ENCODE measurements at places on chromosomes 12 and 14.

GRCh38 chr12:105342464-105342863, 12.0 kb downstream of the C12orf75 start:
- no peak for DNase-seq

DNA sequence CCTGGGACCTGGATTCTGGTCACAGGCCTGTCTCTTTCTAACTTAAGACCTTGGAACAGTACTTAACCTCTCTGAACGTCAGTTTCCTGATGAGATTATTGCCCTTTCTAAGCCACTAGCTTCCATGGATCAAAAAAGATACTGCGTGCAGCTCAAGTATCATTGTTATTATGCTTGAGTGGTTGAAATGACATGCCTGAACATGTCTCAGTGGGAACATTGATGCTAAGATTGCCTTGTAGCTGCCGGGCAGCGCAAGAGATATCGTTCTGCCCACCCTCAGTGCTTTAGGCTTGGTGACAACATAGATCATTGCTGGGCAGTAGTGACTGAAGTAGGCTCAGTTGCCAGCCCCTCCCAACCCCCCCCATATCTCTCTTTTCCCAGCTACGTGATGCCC, 131.9 kb downstream of the SMOC1 start:
- peak; percentile 39 for DNase-seq

DNA sequence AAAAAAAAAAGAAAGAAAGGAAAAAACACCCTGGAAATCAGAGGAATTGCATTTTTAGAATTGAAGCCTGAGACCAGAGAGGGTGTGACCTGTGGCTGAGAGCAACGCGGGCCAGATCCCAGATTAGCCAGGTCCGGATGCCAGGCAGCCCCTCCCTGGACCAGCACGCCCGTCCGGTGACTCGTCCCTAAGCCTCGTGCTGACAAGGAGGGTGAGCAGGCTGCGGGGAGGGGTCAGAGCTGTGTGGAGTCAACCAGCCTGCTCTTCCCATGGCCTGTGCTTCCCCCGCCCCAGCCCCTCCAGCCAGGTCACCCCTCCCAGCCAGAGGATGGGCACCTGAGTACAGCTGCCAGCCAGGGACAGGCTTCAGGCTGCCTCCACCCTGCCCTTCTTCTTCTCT, 4.2 kb upstream of the KLC1 start:
- DNase-seq: no peak

DNA sequence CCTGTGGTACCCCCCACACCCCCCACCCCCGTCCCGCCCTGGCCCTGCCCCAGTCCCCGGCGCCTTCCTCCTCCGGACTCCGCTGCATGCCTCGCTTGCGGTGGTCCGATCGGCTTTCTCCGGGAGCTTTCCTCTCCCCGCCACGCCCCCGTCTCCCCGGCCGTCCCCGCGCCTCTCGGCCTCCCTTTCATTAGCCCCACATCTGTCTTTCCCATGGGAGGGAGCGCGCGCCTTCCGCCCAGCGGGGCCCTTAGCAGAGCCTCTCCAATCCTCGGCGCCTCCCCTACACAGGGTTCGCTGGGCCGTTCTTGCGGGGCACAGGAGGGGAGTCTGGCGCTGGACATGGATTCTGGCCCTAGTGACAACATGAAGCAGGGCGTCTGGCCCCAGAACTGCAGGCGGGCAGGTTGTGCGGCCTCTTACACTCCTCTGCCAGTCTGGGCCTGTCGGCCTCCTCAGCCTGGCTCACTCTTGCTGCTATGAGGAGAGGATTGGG, 1.5 kb upstream of the EFS start:
- DNase-seq: peak; percentile 54

- DNase-seq: no peak
These were observed 1.1 kb downstream of the CCDC91 start for GRCh38 chr12:28191051-28192048.

- DNase-seq: no peak
These were observed 368.7 kb downstream of the NELL2 start for GRCh38 chr12:44507461-44507860.

DNA sequence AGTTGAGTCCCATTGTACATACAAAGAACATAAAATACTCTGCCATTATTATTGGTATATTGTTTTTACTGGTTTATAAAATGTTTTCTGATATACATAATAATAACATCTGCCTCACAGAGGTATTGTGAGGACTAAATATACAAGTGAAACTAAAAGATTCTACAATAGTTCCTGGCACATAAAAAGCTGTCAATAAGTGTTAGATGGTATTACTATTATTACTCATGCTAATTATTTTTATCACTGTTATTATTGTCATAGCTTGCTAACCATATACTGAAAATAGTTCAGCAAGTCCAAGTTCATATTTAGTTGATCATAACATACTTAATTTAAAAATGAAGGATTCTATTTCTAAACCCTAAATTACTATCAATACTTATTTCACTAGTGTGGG, 34.4 kb downstream of the BTG1 start:
- DNase-seq: no peak

DNA sequence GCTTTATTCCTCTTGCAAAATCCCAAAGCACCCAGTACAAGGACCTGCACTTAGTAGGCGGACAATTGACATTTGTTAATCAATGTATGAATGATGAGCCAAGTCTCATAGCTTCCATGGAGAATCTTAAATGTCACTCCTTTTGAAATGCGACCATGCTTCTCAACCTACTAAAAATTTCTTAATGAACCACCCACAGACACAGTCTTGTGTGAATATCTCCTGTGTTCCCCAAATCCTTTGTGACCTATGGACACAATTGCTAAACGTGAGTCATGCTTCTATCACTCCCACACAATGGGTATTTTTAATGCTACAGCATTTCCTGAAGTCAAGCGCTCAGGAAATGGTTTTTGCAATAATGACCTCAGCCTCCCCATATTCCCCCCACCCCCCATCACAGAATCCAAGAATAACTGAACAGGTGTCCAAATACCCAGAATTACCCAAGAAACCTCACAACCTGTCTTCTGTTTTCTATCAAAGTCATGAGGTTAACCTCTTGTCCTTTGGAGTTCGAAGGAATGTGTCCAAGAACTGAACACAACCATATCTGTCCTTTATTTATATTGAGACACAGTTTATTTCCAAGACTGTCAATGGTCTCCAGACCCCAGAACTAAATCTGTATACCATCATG, 163.6 kb upstream of the PLEKHG7 start:
- DNase-seq: peak; percentile 68

DNA sequence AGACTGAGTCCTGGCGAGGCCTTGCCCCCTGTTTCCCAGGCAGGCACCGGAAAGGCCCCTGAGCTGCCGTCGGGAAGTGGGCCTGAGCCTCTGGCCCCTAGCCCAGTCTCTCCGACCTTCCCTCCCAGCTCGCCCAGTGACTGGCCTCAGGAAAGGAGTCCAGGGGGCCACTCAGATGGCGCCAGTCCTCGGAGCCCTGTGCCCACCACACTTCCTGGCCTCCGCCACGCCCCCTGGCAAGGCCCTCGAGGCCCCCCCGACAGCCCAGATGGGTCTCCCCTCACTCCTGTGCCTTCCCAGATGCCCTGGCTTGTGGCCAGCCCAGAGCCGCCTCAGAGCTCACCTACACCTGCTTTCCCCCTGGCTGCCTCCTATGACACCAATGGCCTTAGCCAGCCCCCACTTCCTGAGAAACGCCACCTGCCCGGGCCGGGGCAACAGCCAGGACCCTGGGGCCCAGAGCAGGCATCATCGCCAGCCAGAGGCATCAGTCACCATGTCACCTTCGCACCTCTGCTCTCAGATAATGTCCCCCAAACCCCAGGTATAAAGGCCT, 10.9 kb downstream of the TNS2 start:
- peak; percentile 31 for DNase-seq

- no peak for DNase-seq
These were observed 77.3 kb downstream of the EMP1 start for GRCh38 chr12:13273850-13274249.

- DNase-seq: no peak
These were observed 49.4 kb upstream of the RIN3 start for GRCh38 chr14:92464156-92464555.

- DNase-seq: no peak
These were observed 62.2 kb upstream of the CFL2 start for GRCh38 chr14:34776611-34777010.

DNA sequence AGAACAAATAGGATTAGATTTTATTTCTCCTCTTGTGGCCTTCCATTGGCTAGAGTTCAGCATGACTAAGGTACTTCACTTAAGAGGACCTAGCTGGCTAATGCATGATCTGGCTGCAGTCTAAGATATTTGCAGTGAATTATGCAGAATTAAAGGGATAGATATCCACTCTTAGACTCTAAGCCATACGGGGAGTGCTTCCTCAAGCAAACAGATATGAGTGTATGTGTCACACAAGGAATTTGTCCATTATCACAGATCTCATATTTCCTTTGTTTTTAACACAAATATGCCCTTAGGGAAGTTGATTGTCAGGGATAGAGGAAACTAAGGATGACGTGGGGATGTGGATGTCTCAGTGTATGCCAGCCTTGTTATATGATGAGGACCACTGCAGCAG, 88.1 kb upstream of the DHRS4 start:
- no peak for DNase-seq

GRCh38 chr12:47184229-47184628, 104.5 kb upstream of the AMIGO2 start:
- peak; percentile 7 for DNase-seq

- DNase-seq: no peak
These were observed 32.9 kb downstream of the ZFYVE21 start for GRCh38 chr14:103748534-103748857.

DNA sequence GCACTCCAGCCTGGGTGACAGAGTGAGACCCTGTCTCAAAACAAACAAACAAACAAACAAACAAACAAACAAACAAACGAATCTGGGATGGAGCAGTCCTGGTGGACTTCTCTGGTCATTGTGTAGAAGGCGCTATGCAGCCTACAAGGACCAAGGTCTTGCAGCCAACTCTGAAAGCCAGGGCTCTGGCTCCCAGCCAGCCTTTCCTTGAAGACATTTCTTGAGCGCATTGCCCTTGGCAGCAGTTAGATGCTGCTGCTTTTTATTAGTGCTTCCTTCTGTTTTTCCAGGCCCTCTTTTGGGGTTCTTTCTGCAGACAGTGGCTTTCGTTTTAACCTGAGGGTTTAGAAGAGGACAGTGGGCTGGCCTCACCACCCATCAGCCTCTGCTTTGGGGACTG, 20.2 kb downstream of the CCDC177 start:
- DNase-seq: no peak

- DNase-seq: peak; percentile 66
These were observed 5.5 kb downstream of the NKX2-1 start for GRCh38 chr14:36514278-36515104.

GRCh38 chr12:30026621-30027234, 243.0 kb upstream of the TMTC1 start:
- no peak for DNase-seq

- DNase-seq: no peak
These were observed 22.6 kb downstream of the BCL11B start for GRCh38 chr14:99249389-99249788.

DNA sequence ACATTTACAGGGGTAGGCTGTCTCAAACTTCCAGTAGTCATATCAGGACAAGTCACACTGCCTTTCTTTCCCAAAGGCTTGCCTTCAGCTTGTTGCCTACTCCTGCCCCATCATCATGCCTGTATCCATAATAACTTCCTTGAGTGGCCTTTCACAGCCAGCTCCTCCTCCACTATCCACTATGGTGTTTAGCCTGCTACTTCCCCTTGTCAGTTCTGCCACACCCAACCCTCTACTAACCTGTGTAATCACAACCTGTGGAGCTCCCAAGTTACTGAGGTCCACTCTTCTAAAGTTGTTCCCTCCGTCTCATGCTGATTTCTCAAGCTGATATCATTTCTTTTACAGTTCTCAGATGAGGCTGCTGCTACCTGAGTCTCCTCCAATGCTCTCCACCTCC, 159.9 kb downstream of the BMP4 start:
- DNase-seq: peak; percentile 4

DNA sequence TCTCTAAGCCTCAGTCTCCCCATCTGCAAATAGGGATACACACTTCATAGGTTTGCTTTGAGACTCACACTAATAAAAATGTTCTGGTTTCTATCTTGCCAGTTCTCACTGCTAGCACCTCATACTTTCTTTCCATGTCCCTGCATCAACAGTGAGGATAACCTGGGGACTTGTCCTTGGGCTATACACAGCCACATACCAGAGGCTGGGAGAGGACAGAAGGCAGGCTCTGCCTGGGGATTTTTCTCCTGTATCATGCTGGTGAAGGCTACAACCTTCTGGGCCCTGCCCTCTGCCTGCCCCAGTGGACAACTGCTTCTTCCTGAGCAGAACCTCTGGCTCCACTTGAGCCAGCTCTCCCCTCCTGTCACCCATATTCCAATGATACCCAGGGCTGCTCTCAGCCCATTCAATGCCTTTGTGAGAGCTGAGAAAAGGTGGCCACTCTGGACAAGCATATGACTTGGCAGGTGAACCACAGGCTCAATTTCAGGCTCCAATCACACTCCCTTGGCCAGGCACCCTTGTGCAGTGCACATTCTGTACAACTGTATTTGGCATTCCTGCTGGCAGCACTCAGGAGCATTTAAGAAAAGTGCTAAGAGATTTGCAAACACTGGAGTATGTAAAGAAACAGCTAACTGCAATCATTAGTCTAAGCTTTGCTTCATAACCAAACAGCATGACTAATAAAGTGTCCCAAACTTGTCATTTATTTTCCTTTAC, 135.8 kb upstream of the VRK1 start:
- no peak for DNase-seq

DNA sequence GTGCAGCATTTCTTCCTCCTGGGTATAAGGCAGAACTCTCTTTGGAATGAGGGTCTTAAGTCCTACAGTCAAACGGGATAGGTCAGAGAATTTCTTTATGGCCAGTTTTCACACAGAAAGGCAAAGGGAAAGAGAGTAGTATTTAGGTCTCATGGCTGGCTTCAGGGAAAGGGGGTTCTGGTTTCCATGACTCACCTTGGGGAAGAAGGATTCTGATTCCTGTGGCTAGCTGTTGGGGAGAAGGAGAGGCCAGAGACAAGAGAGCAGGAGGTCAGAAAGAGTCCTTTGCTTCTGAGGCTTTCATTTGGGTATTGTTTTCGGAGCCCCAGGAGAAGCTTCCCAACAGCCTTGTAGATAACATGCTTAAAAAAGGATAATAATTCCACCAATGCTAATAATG, 332.5 kb downstream of the NPAS3 start:
- DNase-seq: no peak

- no peak for DNase-seq
These were observed 40.8 kb downstream of the PRKCH start for GRCh38 chr14:61362072-61362750.

GRCh38 chr14:64060199-64060545, 207.4 kb downstream of the SYNE2 start:
- no peak for DNase-seq

DNA sequence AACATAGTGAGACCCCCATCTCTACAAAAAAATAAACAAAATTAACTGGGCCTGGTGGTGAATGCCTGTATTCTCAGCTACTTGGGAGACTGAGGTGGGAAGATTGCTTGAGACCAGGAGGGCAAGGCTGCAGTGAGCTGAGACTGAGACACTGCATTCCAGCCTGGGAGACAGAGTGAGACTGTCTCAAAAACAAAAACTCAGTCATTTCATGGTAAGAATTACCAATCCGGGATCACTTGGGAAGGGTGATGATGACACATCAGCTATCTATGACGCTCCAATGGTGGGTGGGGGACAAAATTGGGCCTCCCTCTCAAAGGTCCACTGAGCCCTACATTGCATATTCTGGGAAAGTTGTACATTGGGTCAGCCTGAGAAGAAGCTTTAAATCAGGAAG, 47.7 kb downstream of the SERPINA3 start:
- no peak for DNase-seq

GRCh38 chr12:63305901-63306875, 155.2 kb upstream of the AVPR1A start:
- no peak for DNase-seq

- no peak for DNase-seq
These were observed 824 bp downstream of the DDX55 start for GRCh38 chr12:123602651-123603195.

GRCh38 chr12:95440401-95440800, 33.6 kb upstream of the METAP2 start:
- no peak for DNase-seq

Measured in DMS153 (cell line).